ENCODE measurements at places on chromosomes 4 and X. TPM values are rescaled to one million over a fixed set of nuclear protein-coding genes. Genes with fewer than 3 reads are reported as not detected.

The ADH7 gene
- total RNA-seq = not detected

The XAGE1B gene
- total RNA-seq = not detected

The MID2 gene
- total RNA-seq = 33.9 TPM

The PNMA6A gene
- 0.20 TPM for total RNA-seq

The GPRASP1 gene
- 0.13 TPM for total RNA-seq

The DRD5 gene
- total RNA-seq = not detected

The SCLT1 gene
- total RNA-seq = 16.3 TPM

The HTR2C gene
- total RNA-seq = not detected

The CLNK gene
- total RNA-seq = not detected

The GATB gene
- total RNA-seq = 21.3 TPM

The GABRE gene
- total RNA-seq = 1.7 TPM

The ITIH6 gene
- total RNA-seq = not detected

The SYNPO2 gene
- total RNA-seq = 0.30 TPM

The REPS2 gene
- total RNA-seq = 1.00 TPM

The SHISA3 gene
- 14.3 TPM for total RNA-seq

The MYOZ2 gene
- total RNA-seq = 0.13 TPM

The INPP4B gene
- total RNA-seq = 4.7 TPM

The ADGRA3 gene
- total RNA-seq = 4.5 TPM

The ATP1B4 gene
- total RNA-seq = not detected

The CTPS2 gene
- 8.5 TPM for total RNA-seq

The RGN gene
- total RNA-seq = 0.20 TPM

The ARMCX6 gene
- total RNA-seq = 46.3 TPM

The NELFA gene
- 18.4 TPM for total RNA-seq

The RNF150 gene
- 0.05 TPM for total RNA-seq

The AMOT gene
- total RNA-seq = 1.6 TPM

The GAGE2A gene
- total RNA-seq = not detected

The CLDN2 gene
- not detected for total RNA-seq

The TEX13C gene
- not detected for total RNA-seq

The MTTP gene
- not detected for total RNA-seq

The MEPE gene
- total RNA-seq = not detected

The INTS6L gene
- 1.5 TPM for total RNA-seq

The GLOD5 gene
- not detected for total RNA-seq

The SCRG1 gene
- total RNA-seq = not detected

The PWWP3B gene
- total RNA-seq = not detected

The IL21 gene
- total RNA-seq = not detected

The ENPEP gene
- not detected for total RNA-seq

The VCX gene
- total RNA-seq = not detected

The MAGEB6 gene
- not detected for total RNA-seq

The SULT1B1 gene
- 3.7 TPM for total RNA-seq

The ATG4A gene
- 51.6 TPM for total RNA-seq

The RHOH gene
- 3.3 TPM for total RNA-seq

The MAGED4 gene
- total RNA-seq = 2.1 TPM

The MAB21L2 gene
- total RNA-seq = 0.20 TPM

The POF1B gene
- total RNA-seq = 0.84 TPM

The AADAT gene
- total RNA-seq = 1.1 TPM

The DCHS2 gene
- not detected for total RNA-seq

The MAP7D2 gene
- total RNA-seq = 0.40 TPM

The CT45A1 gene
- not detected for total RNA-seq

The CT47B1 gene
- not detected for total RNA-seq
